NCI-H446 (cell line): ENCODE measurements at places on chromosomes 7 and 10.

DNA sequence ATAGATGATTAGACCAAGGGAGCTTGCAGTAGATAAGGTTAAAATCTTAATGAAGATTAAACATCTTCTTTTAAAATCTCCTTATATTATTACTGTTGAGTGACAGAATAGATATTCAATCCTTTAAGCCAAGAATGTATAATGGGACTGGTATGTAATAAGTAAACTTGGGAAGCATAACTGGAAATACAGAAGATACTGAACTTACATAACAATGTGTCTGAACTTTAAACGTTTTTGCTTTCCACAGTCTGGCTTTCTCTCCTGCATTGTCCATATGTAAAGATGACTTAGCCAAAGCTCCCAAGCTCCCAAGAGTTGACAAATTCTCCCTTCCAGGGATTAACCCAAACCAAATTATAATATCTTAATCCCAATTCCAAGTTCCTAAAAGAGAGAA lies 129.8 kb downstream of the KCND2 start:
- no peak for DNase-seq

- DNase-seq, result no peak
Measured at GRCh38 chr7:24574950-24575349, 1.7 kb downstream of the PALS2 start.

GRCh38 chr10:116098411-116099022 lies 174.5 kb downstream of the GFRA1 start:
- no peak for DNase-seq

- DNase-seq, result no peak
Measured at GRCh38 chr7:507623-508300, 11.9 kb downstream of the PDGFA start.

DNA sequence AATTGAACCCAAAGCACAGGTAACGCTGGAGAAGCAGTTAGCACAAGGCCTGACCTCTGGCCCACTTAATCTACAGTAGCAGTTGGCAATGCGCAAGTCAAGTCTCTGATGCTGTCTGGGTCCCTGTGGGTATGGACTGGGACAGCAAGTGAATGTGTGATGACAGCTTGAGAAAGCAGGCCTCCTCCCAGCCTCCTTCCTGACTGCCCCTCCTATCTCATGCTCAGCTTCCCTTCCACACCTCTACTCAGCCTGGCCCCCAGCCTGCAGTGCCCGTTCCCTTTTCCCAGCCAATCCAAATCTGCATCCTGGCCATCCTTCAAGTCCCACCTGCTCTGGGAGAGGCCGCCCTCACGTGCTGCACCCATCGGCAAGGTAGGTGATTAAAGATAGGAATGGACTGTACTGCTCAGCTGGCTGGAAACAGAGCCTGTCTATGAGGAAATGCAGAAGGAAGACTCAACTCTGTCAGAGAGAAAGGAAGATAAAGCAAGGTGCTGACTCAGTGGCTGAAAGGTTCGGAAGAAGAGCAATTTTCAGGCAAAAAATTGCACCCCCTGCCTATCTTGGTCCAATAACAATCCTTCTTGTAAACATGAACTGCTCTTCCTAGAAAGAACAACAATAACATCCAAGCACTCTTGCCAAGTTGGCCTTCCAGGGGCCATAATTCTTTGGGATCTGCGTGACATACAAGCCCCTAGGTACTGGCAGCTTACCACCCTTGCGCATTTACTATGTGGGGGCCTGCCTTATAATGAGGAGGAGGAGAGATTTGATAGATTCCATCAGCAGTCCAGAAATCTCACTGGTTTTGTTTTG lies 16.6 kb upstream of the FGFR2 start:
- no peak for DNase-seq

- DNase-seq, result no peak
Measured at GRCh38 chr10:51399840-51400239, 299.6 kb downstream of the CSTF2T start.

GRCh38 chr10:79367426-79368189 lies 20.3 kb downstream of the PPIF start:
- no peak for DNase-seq

GRCh38 chr10:15211464-15211979 lies 43.0 kb upstream of the NMT2 start:
- DNase-seq, result no peak

DNA sequence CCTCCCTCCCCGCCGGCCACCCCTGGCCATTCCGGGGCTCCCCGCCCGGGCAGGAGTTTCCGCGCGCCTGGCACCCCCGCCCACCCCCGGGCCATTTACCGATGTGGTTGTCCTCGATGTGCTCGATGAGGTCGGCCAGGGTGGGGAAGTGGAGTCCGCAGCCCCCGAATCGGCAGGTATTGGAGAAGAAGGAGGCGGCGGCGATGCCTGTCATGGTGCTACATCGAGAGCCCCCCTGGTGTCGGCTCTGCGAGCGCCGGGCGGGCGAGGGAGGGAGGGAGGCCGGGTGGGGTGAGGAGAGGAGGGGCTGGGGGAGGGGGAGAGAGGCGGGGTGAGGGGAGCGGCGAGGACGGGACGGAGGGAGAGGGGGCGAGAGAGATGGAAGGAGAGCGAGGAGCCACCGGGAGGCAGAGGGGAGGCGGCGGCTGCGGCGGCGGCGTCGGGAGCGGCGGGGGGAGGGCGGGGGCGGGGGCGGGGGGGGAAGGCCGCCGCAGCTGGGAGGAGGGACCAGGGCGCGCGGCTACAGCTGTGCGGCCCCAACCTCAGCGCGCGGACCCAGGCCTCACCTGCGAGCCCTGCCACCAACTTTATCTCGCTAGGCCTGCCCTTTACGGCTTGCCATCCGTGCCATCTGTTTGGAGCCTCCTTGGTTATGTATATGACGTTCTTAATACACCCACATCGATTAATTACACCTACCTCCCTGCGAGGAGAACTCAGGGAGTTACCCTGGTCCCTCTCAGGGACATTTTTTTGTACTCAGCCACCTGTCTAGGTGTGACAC lies at the start of gene JAZF1:
TSS of gene JAZF1 (minus strand) at position 432 of the 784 bp plus-strand sequence.
- DNase-seq, result no peak

- DNase-seq, result no peak
Measured at GRCh38 chr10:60367024-60367423, 22.7 kb downstream of the ANK3 start.

DNA sequence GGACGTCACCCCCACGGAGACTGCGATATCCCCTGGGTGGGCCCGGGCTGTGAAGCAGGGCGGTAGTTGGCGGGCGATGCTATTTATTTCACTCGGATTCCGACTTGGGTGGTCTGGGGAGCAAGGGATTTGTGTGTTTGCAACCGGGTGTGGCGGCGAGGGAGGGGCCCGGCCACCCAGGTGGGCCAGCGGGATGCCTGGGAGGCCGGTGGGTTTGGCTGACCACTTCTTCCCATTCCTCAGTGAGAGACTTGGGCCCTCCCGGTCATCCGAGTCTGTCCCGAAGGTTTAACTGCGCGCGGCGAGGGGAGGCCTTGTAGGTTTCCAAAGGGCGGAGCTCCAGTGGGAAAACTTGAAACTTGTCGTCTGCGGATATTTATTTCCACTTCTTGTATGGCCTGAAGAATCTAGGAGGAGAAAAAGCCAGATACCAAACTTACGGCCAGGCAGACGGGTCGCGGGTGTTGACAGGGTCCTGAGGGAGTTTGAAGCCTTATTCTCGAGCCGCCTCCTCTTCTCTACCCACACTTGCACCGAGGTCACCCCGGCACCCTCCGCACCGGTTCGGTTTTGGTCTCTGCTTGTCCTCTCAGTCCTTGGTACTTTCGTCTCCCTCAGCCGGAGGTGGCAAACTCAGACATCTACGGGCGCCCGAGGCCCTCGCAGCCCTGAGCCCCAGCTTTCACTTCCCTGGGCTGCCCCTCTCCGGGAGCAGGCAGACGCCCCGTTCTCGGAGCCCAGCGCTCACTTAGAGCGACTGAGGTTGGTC lies 17.9 kb downstream of the ZNF316 start:
- DNase-seq, result no peak

DNA sequence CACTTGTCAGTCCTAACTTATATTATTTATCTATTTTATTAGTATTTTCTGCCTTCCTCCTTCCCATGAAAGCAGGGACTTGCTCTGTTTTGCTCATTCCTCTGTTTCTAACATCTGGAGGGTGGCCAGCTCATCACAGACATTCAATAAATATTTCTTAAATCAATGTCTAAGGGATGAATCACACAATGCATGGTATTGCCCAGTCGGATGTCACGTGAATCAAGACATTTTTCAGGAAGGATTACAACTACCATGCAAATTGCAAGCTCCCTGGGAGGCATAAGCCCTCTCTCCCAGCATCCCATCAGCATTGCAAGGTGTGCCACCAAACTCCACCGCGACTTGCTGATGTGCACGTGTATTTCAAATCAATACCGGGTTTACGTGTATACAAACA lies 146.6 kb upstream of the RNF32 start:
- no peak for DNase-seq

DNA sequence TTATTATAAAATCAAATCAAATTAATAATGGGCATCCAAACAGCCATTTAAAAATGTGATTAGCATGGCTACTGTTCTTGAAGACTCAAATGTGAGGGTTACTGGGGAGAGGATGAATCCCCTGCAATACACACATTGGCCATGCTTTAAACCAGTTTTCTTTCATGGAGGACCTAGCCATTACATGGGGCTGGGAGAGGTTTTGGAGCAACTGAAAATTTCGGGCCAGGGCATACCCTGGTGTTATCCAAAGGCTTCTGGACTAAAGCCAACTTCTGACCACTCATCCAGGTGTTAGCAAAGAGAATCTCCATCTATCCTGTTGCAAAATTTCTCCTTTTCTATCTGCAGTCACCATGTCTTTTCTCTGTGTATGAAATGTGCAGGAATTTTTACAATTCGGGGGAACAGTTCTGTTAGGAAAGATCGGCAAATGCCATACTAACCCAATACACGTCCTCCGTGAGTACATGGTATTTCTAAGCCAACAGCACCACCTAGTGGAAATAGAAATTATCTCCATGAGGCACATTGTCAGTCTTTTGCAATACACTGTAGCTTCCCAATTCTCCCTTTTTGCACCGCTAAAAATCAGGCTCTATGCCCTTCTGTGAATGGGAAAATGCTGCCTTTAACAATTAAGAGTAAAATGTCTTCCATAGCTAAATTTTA lies 47.0 kb upstream of the ZNF107 start:
- DNase-seq, result no peak

- DNase-seq, result no peak
Measured at GRCh38 chr10:132336064-132336746, 4.2 kb downstream of the LRRC27 start.

- no peak for DNase-seq
Measured at GRCh38 chr10:128473911-128474310, 347.7 kb upstream of the MKI67 start.

DNA sequence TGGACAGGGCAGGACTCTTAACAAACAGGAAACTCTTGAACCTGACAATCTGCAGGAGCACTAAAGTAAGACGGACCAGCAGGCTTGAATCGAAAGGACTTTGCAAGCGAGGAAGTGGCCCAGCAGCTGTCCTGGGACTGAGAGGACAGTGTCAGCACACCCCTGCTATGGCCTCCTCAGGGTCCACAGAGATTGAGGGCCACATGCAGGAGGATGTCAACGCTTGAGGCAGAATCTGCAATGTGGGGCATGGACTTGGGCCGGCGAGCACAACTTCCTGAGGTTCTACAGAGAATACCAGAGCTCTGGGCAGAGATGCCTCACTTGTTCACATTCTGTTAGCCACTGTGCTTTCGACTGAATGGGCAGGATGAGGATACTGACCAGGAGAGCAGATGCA lies 84.4 kb upstream of the EFCAB10 start:
- DNase-seq, result no peak

- DNase-seq, result no peak
Measured at GRCh38 chr10:74728225-74728624, 98.2 kb upstream of the KAT6B start.

- DNase-seq, result no peak
Measured at GRCh38 chr7:16785846-16786245, 19.0 kb downstream of the AGR2 start.

- DNase-seq, result no peak
Measured at GRCh38 chr7:64999165-65000004, 7.1 kb downstream of the ERV3-1 start.

DNA sequence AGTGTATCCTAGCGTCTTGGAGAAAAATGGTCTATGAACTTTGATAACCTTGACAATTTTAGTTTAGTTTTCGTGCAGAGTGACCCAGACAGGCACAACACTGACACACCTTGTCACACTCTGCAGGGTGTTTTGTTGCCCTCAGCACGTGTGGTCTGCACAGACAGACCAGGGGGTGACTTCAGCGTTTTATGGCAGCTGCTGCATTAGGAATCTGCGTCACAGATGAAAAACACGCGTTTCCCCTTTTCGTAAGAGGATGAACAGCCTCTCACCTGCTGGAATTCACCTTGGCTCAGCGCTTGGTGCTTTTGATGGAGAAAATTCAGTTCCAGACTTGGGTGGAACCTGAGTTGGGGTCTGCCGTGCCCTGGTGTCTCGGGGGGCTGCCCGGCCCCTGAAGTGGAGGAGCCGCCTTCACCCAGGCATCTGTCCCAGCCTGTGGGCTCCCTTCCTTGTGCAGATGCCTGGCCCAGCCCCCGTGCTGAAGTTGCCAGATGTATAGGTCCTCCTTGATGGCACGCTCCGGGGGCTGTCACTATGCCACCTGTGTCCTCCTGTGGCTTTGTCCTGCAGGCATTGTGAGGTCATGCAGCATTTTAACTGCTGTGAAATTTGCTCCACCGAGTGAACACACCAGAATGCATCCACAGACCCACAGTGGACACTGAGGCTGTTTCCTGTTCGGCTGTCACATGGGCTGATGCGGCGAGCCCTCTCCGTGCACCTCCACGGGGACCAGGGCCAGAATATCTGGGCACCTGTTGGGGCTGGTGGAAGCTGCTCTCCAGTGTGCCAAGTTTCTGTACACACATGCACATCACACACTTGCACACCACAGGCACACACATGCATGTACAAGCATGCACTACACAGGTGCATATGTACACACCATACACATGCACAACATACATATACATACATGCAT lies 18.3 kb downstream of the INPP5A start:
- no peak for DNase-seq

DNA sequence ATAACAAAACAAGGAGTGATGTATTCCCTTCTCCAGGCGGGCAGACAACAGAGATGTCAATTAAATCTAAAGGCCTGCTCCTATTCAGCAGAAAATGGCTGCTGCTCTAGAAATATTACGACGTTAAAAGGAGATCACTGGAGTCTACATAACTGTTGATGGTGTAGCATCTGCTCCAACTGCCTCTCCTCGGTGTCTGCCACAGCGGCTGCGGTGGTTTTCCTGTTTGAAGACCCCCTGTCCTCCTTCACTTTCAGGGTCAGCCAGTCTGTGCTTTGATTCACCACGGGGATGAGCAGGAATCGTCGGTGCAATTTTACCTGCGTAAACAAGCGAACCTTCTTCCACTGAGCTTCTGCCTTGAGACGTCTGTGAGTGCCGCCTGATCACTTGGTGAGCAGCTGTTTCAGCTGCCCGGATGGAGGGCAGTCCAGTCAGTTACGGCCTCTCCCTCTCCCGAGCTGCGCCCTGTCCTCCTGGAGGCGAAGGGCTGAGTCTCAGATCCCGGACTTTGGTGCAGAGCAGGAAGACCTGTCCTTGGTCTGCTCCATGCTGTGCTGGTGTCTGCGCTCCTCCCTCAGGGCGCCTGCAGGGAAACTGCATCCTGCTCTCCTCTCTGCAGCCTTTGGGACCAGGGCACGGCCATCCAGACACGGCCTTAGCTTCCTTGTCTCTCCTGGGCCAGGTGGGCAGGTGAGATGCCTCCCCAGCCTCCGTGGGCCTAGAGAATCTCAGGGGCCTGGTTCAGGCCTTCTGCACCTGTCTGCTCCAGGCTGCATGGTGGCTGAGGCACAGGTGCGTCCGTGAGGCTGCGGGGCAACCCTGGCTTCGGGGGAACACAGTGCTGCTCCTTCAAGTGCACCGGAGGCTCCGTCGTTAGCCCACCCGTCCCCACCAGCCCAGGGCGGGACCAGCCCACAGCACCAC lies 326.6 kb downstream of the ADARB2 start:
- DNase-seq, result no peak
